ENCODE measurements at places on chromosomes 1 and 21.

GRCh38 chr1:93601686-93602085 lies 80.0 kb downstream of the BCAR3 start:
- DNase-seq = no peak

- peak; percentile 21 for DNase-seq
Observed at GRCh38 chr21:29196670-29197191, 66.3 kb downstream of the MAP3K7CL start.

DNA sequence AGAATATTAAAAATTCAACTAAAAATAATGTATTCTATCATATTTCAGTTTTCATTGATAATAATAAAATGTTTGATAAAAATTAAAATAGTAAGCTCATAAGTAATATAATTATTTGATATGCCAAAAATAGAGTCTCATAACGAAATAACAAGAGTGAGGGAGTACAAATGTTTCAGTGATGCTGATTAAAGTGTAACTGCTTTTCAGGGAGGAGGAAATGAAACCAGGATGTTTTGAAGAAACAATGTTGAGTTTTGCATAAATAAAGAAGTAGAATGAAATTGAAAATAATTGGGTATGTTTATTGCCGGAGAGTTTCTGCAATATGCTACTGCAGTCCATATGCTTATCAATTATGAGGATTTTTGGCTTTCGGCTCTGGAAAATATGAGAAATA lies 1159.8 kb upstream of the ADGRL2 start:
- DNase-seq = no peak

GRCh38 chr1:52727114-52727586 lies 897 bp downstream of the ZYG11B start:
- DNase-seq = no peak

DNA sequence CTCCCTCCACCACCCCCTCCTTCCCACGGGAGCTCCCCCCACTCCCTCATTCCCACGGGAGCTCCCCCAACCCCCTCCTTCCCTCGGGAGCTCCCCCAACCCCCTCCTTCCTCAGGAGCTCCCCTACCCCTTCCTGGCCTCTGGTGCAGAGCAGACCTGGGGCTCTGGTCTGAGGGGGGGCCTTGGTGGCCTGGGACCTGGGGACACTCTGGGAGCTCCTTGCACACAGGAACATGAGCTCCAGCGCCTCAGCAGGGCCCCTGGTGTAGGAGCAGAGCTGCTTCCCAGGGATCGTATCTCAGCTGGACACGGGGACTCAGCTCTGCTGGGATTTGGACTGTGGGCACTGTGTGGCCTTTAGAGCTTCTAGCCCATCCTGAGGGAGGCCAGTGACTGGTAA lies 19.7 kb upstream of the PRSS38 start:
- DNase-seq = peak; percentile 26

DNA sequence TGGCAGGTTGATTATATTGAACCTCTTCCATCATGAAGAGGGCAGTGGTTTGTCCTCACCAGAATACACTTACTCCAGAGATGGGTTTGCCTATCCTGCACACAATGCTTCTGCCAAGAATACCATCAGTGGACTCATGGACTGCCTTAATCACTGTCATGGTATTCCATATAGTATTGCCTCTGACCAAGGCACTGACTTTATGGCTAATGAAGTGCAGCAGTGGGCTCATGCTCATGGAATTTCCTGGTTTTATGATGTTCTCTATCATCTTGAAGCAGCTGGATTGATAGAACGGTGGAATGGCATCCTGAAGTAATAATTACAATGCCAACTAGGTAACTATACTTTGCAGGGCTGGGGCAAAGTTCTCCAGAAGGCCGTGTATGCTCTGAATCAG lies 16.6 kb upstream of the GBP6 start:
- DNase-seq = no peak

- DNase-seq = no peak
Observed at GRCh38 chr1:57620605-57621004, 196.7 kb upstream of the DAB1 start.

DNA sequence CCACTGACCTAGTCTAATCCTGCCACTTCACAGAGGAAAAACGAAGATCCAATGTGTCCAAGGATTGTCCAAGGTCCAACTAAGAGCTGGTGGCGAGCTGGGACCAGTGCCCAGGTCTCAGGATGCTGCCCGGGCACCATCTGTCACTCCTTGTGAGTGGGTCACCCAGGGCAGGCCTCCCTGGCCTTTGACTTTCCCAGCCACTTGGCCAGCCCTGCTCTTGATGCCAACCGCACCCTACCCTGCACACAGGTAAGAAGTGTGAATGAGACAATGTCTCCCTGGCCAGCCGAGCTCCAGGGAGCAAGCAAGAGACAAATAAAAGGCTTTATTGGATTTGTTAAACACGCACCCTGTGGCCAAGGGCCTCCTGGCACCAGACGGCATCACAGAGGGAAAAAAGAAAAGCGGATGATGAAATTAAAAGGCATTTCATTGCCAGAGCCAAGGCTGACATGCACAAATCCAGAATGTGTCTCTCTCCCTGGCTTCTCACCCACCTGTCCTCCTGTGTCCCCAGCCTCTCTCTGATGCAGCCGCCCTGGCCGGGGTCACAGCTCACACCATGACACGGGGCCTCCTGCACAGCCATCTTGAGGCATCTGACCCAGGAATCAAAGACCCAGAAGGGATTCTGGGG lies 72.8 kb downstream of the CAMK2N1 start:
- DNase-seq = no peak

DNA sequence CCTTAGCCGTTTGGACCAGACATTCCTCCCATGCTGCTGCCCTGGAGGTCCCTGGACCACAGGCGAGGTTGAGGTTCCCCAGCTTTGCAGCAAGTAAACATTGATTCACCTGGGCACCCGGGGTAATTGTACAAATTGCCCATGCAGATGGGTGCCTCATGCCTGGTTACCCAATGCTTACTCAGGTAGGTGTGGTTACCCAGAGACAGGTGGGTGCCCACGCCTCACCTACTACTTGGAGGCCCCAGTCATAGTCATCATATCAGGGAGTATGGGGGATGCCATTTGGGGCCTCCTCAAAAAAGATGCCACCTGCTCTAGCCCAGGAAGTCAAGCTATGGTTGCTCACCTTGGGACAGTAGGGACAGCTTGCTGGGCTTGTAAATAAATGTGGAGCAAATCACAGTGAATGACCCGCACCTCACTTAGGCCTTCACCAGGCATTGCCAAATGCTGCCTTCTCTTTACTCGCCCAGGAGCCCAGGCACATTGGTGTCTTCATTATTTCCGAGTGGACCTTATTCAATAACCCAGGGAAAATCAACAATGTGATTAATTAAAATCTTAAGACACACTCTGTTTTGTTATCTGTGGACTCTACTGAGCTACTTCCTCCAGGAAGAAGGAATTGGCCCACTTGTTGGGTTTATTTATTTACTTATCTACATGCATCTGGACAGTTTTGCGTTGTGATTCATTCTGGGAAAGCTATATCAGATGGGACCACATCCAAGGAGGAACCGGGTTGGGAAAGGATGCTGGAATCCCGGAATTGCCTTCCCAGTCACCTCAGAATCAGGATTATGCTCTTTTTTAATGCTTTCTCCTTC lies 35.6 kb upstream of the GRHL3 start:
- DNase-seq = no peak
